Liver (tissue), 10 donors: ENCODE measurements at places on chromosomes 13 and 19.
A peak's percentile ranks its signal among the peaks of the same experiment; 100 is the strongest.

- DNase-seq, result peak; percentile 89
Measured at GRCh38 chr19:47225746-47226425, 5.1 kb downstream of the BBC3 start.

DNA sequence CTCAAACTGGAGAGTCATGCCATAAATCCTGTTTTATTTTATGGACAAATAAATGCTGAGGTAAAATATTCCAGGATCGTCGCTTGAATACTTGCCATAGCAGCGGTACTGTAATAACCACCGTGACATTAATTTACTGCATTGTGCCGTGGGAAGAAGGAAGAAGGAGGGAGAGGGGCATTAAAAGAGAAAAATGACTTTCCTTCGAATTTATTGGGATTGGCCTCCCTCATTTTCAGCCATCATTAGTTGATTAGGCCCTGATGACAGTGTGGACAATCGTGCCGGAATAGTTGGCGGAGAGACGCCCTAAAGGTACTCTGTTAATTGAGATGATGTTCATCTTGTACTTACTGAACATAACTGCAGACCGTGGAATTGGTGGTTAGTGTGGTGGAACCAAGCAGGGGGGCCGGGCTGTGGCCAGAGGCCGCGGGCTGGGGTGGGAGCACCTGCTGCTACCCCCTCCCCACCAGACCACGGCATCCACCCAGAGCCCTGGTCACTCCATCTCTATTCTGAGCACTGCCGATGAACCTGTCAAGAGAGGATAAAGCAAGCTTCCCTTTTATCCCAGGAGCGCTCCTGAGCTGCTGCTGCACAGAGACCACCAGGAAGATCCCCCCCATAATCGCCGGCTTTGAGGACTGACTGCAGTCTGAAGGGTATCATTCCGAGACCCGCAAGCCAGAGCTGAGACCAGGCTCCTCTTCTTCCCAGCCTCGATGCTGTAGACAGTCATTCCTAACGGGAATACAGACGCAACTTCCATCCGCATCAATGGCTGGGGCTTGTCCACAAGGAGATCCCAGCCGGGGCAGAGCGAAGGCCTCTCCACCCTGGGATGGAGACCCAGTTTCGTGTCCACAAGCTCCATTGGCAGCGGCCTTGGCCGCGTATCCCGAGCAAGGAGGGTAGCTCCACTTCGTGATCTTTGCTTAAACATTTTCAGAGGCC lies 168.3 kb upstream of the TSHZ3 start:
- peak; percentile 27 for DNase-seq

DNA sequence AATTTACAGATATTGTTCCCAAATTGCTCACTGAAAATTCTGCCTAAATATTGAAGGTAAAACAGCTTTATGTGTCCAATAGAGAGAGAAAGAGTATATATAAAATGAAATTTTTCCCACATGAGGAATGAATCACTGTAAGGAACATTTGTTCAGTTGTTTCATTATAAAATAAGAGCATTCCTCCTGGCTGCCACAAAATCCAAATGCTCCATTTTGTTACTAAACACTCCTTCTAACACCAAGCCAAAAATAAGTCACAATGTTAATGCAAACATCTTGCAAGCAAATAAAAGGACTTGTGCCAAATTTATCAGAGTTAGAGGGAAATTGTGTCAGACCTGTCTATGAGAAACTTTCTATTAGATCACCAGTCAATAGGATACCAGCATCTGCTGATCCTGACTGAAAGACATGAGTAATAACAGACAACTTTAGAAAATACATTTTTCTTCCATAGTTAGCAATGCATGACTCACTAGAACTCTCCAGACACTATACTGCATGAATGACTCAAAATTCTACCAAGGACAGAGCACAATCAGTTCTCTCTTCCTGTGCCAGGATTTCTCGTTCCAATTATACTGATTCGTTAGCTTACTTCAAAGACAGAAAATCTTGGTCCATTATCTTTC lies 83.5 kb upstream of the FNDC3A start:
- no peak for DNase-seq

- DNase-seq, result peak; percentile 49
Measured at GRCh38 chr13:22278336-22278929, 607.6 kb downstream of the FGF9 start.

DNA sequence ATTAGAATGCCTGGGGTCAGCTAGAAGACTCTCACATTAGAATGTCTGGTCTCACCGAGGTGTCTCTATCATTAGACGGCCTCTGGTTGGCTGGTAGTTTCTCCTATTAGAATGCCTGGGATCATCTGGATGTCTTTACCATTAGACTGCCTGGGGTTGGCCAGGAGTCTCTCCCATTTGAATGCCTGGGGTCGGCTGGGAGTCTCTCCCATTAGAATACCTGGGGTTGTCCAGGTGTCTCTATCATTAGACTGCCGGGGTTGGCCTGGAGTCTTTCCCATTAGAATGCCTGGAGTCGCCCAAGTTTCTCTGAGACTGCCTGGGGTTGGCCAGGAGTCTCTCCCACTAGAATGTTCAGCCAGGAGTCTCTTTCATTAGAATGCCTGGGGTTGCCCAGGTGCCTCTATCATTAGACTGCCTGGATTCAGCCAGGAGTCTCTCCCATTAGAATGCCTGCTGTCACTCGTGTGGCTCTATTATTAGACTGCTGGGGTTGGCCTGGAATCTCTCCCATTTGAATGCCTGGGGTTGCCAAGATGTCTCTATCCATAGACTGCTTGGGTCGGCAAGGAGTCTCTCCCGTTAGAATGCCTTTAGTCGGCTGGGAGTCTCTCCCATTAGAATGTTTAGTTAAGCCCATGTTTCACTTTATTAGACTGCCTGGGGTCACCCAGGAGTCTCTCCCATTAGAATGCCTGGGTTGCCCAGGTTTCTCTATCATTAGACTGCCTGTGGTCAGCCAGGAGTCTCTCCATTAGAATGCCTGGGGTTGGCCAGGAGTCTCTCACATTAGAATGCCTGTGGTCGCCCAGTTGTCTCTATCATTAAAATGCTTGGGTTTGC lies 1467.8 kb downstream of the UQCRFS1 start:
- no peak for DNase-seq

- DNase-seq, result no peak
Measured at GRCh38 chr13:77720988-77721387, 23.5 kb downstream of the SLAIN1 start.

DNA sequence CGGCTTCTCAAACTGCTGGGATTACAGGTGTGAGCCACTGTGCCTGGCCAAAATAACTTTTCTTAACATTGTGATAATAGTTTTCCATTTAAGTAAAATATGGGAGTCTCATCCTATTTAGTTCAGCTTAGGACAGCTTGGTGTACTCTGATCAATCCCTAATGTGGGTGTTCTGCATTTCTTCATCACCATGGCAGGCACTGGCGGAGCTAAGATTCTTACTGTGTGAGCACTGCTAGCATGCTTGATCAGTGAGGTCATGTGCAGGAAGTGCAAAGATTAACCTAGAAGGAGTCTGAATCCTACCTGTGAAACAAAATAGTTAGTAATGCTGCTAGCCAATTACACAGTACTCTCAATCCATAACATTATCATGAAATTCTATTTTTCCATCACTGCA lies 1684.2 kb upstream of the SLC10A2 start:
- DNase-seq, result no peak

DNA sequence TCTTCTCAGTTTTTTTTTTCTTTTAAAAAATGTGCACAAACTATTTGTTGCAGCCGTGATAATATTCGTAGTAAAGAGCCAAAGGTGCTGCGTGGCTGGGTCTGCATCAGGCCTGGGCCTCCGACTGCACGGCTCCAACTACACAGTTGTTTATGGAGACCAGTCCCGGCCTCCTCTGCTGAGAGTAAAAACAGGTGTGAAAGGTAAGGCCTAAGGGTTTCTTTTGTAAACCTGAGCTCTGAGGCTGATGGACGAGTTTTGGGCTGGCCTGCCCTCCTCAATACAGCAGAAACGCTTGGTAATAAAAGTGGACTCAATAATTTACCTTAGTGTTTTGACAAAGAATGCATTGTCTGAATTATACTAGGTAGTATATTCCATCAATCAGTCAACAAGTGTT lies 3.9 kb downstream of the MBNL2 start:
- no peak for DNase-seq

- no peak for DNase-seq
Measured at GRCh38 chr19:55613396-55613795, 7.9 kb downstream of the ZNF865 start.

- DNase-seq, result no peak
Measured at GRCh38 chr19:17487284-17488121, 17.2 kb downstream of the SLC27A1 start.

DNA sequence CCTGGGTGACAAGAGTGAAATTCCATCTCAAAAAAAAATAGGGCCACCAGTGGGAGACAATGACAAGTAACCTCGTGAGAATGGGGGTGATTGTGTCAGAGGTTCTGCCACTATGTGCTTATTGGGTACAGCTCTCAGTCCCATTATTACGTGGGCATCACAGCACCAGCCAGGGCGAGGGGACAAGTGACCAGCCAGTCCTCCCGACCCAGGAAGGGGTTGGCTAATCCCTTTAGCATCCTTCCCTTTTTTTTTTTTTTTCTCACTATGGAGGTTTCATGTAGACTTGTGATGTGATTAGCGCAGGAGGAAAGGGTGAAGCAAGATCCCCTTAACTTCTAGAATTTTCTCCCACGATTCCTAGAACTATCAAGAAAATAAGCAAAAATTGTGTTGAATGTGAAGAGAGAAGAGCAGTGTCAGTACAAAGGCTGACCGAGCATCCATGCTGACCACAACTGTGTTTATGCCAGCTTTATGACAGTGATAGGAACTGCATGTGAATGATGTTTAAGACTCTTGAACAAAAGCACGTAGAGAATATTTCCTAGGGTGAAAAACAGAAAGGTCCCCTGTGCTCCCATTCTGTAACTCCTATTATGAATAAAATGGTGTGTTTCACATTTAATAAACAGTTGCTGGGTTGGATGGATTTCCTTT lies 50.0 kb downstream of the ALOX5AP start:
- no peak for DNase-seq

- no peak for DNase-seq
Measured at GRCh38 chr13:97574926-97575325, 141.0 kb downstream of the RAP2A start.

GRCh38 chr13:31982540-31982939 lies 49.0 kb upstream of the FRY start:
- DNase-seq, result no peak

DNA sequence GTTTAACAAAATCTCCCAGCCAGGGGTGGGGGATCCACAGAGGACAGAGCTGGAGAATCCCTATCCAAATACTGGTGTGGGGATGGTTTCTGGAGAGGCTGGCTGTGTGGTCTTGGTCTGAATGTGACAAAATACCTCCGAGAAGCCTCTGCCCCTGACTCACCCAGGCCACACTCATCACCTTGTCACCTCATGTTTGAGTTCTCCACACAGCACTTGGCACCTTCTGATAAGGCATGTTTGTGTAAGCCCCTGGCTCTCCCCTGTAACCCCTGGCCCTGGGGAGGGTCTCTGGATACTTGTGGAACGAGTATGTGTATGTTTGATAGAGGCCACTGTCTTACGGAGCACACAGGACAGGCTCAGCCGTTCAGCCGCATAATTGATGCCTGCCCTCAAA lies 14.7 kb downstream of the TECR start:
- DNase-seq, result no peak

GRCh38 chr13:37716420-37717195 lies 118.0 kb upstream of the POSTN start:
- no peak for DNase-seq

DNA sequence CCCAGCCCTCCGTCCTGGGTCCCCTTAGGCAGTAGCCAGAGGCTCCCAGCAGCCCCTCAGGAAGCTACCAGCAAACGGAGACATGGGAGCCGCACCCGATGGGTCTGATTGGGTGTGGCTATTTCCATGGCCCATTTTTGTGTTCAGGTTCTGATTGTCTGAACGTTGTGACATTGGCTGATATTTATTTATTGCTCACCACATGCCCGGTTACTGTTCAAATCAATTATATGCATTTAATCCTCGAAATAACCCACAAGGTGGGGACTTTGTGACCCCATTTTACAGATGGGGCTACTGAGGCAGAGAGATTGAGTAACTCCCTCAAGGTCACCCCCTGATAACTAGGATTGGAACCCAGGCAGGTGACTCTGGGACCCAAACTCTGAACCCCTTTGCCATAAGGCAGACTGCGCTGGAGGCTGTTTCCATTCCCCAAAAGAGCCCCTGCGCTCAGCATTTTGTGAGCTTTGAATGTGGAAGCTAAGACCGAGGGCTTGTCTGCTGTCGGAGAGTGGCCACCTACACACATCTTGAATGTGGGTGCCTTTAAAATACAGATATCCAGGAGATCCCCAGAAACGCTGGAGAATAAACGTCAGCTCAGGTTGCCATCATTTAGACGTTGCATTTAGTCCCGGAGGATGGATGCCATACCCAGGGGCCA lies 13.6 kb upstream of the MCF2L start:
- DNase-seq, result no peak

DNA sequence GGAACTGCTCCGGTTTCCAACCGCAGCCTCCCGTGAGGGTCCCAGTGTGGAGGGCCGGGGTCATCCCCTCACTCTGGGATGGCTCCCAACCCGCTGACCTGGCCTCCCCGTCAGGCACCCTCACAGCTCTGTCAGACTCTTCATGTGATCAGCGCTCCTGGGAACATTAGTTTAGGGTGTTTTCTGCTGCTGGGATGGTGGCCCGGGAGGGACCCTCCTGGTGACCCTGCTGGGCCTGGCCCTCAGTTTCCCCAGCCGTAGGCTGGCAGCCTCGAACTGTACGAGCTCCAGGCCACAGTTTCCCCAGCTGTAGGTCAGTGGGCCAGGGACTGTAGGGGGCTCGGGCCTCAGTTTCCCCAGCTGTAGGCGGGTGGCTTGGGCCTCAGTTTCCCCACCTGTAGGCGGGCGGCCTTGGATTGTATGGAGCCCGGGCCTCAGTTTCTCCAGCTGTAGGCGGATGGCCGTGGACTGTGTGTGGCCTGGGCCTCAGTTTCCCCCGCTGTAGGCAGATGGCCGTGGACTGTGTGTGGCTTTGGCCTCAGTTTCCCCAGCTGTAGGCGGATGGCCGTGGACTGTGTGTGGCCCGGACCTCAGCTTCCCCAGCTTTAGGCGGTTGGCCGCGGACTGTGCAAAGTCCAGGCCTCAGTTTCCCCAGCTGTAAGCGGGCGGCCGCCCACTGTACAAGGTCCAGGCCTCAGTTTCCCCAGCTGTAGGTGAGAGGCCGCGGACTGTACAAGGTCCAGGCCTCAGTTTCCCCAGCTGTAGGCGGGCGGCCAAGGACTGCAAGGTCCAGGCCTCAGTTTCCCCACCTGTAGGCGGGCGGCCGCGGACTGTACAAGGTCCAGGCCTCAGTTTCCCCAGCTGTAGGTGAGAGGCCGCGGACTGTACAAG lies 1.3 kb upstream of the PTBP1 start:
- peak; percentile 34 for DNase-seq

- no peak for DNase-seq
Measured at GRCh38 chr19:28543244-28543776, 669.6 kb downstream of the UQCRFS1 start.
